Osteoblast (primary cell): ENCODE measurements at places on chromosomes 1 and 21. TPM values are rescaled to one million over a fixed set of nuclear protein-coding genes. Genes with fewer than 3 reads are reported as not detected.

Gene REG4
- total RNA-seq, result not detected in 2 replicates

Gene PRDM16
- total RNA-seq, result 6.5 and 8.3 TPM in 2 replicates

Gene CEPT1
- total RNA-seq, result 32.4 and 37.3 TPM in 2 replicates

Gene MAP3K21
- under 0.01 TPM in 2 replicates for total RNA-seq

Gene TINAGL1
- 31.5 and 50.3 TPM in 2 replicates for total RNA-seq

Gene CACNA1S
- not detected in 2 replicates for total RNA-seq

Gene NECAP2
- total RNA-seq, result 76.0 and 76.3 TPM in 2 replicates

Gene SPRTN
- total RNA-seq, result 15.3 and 17.0 TPM in 2 replicates

Gene PCAT6
- total RNA-seq, result 0.29 and 0.72 TPM in 2 replicates
